ENCODE measurements at places on chromosomes 3 and 15.

DNA sequence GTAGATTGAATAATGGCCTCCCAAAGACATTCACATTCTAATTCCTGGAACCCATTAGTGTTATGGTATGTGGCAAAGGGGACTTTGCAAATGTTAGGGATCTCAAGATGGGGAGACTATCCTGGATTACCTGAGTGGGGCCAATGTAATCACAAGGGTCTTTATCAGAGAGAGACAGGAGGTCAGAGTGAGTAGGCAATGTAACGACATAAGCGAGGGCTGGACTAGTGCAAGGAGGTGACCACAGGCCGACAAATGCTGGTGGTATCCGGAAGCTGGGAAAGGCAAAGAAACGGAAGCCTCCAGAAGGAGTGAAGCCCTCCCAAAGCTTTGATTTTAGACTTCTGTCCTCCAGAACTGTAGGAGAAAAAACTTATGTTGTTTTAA, 26.5 kb upstream of the AQP9 start:
- DNase-seq = no peak

DNA sequence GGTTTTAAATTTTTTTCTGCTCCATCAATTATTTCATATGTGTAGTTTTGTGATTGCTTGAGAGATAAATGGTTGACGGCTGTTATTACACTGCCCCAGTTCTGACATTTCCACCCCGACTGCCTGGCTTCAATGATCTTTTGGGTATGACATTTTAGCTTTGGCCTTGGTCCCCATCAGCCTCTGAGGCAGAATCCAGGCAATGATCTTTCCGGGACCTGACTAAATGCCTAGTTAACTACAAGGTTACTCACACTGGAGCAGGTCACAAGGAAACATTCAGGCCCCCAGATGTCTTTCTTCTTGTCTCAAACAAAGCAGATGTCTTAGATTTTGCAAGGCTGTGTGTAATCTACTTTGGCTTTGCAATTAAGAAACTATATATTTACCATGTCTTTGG, 61.1 kb upstream of the TMCO5A start:
- DNase-seq = no peak

- no peak for DNase-seq
These were observed 687.1 kb downstream of the IGSF11 start for GRCh38 chr3:118347396-118348168.

DNA sequence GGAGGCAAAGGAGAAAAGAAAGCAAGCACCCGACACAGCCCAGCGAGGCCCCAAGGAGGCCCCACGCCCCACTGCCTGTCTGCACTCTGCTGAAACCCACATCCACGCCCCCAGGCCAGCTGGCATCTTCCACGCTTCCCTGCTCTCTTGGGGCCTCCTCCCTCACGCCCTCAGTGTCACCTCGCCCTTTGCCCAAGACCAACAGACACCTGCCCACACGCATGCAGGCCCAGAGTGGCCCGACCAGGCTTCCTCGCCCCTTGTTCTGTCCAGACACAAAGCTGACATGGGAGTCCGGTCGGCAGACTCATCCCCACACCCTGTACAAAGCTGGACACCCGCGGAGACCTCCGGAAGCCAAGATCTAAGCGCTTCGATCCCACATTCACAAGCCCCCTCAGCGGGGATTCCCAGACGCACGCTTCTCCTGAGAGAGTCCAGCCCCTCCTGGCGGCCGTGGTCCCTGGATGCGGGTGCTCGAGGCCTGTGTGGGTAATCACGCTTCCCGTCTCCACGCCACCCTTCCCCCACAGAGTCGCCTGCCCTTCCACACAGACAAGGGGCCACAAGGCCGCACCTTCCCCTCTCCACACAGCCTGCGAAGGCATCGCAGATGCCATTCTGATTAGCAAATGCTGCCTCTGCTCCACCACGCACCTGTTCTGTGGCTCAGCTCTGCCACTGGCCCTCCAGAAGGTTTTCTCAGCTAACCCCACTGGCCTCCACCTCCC, 176.6 kb downstream of the XXYLT1 start:
- no peak for DNase-seq

GRCh38 chr15:63901912-63902670, 68.3 kb upstream of the HERC1 start:
- no peak for DNase-seq

- DNase-seq = peak; percentile 39
These were observed 38.0 kb upstream of the XCR1 start for GRCh38 chr3:46065294-46065705.

DNA sequence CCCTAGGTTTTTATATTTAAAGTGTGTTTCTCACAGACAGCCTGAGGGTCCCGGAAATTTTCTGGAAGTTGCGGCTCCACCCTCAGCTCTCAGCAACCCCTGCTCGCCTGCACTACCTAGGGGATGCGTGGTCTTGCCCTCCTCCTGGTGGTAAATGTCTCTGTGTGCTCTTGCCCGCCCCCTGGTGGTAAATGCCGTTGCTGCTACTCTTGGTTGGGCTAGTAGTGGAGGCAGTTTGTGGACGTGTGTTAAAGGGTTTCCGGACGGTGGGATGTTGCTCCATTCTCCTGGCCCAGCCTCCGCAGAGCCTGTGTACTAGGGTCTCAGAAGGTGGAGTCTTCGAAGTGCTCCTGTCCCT, 27.4 kb downstream of the STOML1 start:
- peak; percentile 91 for DNase-seq

GRCh38 chr3:49462222-49462621, 7.8 kb upstream of the DAG1 start:
- DNase-seq = no peak

GRCh38 chr3:133574260-133574881, 885 bp downstream of the CDV3 start:
- peak; percentile 49 for DNase-seq

GRCh38 chr15:57422113-57422754, 45.9 kb downstream of the CGNL1 start:
- no peak for DNase-seq

GRCh38 chr3:5633960-5634359, 446.5 kb downstream of the EDEM1 start:
- no peak for DNase-seq

DNA sequence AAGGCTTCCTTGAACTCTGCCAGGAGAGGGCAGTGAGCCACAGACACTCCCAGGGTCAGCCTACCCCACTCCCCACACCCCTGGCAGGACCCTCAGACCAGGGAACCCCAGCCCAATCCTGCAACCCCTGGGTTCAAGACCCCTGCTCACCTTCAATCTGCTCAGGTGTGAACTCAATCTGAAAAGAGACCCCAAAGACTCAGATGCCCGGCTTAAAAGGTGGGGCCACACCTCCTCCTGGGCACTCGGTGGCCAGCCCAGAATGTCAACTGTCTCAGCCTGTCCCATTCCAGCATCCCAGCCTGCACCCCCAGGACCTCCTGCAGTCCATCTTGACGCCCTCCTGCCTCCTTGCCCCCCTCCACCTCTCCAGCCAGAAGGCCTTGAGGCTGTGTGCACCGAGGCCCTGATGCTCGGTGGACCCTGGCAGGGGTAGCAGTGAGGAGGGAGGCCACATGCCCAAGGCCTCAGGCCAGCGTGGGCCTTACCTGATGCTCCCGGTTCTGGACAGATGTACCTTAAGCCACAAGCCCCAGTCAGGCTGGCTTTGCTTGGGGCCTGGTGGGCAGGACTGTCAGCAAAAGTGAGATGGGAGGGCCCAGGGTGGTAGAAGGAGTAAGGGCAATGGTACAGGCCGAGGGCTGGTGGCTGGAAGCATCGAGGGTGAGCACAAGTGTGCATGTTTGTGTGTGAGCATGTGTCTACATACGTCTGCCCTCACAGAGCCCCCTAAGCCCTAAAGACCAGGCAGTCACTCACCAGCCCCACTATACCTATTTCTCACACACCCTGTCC, 2.2 kb downstream of the MYL3 start:
- no peak for DNase-seq

- DNase-seq = no peak
These were observed 2.5 kb downstream of the FOXL2NB start for GRCh38 chr3:138949445-138950005.

DNA sequence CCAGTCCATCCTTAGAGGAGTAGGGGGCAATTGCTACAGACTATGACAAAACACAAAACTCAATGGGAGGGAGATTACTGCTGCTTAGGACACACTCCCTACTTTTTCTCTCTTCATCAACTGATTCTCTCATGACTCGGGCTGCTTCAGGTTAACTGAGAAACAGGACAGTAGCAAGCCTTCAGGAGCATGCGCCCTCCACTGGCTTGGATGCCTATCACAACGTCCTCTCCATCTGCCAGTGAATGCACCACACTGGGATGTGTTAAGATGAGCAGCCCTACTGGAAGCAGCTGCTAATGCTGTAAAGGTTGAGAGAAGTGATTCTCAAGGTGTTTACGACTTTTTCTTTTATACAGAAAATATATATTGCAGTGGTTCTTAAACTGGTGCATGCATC, 542.3 kb downstream of the EDEM1 start:
- DNase-seq = no peak

GRCh38 chr15:60394689-60395097, 3.1 kb downstream of the ANXA2 start:
- no peak for DNase-seq

- DNase-seq = peak; percentile 73
These were observed 463 bp downstream of the TERC start for GRCh38 chr3:169764312-169764881.

- DNase-seq = peak; percentile 51
These were observed 6.3 kb upstream of the ANPEP start for GRCh38 chr15:89820666-89821611.

DNA sequence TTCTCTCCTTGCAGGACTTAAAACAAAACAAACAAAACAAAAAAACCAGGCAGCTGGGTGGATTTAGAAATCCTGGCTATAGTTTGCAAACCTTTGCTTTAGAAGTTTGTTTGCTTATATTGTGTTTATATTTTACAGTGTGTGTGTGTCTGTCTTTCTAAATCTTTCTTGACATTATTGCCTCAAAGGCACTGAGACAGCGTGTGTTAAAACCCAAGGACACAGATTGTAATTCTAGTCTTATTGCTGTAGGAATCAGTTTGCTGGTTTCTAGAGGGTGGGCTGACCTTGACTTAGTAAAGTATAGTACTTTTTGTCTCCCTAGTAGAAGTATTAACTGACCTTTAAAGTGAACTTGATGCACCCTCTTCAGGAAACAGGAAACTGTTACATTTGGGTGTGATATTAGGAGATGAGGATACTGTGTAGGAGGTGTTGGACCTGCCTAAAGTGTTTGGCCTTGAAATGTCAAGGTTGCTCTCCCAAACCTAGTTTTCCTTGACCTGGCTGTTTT, 71.0 kb downstream of the TCF12 start:
- no peak for DNase-seq

DNA sequence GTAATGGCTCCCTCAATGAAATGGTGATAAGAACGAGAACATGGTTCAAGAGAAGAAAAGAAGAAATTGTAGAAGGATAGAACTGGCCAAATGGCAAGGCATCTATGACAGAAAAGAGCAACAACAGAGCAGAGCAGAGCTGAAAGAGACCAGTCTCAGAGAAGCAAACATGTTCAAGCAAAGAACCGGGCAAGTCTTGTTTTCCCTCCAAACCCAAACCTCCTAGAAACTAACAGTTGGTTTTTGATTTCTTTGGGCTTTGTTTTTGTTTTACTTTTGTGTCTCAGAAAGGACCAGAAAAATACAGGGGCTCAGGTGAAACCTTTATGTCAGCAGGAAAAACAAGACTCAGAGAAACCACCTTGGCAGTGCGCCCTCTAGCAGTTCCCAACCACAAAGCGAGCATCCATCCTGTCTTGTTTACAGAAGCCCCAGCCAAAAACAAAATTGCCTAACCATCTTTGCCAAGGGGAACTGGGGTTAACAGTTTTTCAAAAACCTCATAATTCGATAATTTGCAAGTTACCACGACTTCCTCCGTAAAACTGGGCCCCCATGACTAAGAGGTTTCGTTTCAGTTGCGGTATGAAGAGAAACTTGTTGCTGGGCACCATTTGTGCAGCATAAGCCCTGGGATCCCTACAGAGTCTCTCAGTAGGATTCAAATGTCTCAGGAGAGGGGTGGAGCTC, 159.2 kb upstream of the SLC24A5 start:
- DNase-seq = peak; percentile 82

- DNase-seq = no peak
These were observed 20.9 kb downstream of the RAB5A start for GRCh38 chr3:19967812-19968211.

DNA sequence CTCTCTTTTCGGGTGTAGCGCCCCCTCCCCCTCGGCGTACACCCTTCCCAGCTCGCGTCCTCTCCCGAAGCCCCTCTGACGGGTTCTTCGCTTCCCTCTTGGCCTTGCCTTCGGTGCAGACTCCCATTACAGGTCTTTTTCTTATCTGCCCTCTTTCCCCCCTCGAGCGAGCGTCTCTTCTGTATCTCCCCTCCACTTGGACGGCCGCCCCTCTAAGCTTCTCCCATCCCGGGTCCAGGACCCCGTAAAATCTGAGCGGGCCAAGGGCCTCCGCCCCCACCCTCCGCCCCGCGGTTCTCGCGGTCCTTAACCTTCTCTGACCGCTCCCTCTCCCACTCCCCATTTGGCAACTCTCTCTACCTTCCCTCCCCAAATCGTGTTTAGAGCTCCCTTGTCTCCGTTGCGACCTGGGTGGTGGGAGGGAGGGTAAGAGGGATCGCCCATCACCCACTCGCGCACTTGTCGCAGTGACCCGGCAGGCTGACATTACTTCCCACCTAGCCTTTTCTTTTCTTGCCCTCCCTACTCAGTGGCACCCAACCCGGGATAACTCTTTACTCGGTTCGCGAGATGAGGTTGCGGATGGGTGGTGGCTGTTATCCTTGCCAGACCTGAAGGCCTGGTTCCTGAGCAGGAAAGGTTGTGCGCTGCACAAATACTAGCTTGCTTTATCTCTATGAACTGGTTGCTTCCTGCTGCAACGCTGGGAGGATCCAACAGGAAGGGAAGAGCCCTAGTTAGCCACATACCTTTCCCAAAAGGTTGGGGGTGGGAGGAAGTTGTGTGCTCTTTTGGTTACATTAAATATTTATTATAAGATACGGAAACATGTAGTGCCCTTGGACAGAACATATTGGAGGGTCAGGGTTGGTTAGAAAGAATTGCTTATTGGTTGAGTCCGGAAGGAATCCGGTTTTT, 922 bp downstream of the RAB11A start:
- DNase-seq = peak; percentile 33

GRCh38 chr15:77846360-77846759, 213.6 kb upstream of the LINGO1 start:
- DNase-seq = no peak

DNA sequence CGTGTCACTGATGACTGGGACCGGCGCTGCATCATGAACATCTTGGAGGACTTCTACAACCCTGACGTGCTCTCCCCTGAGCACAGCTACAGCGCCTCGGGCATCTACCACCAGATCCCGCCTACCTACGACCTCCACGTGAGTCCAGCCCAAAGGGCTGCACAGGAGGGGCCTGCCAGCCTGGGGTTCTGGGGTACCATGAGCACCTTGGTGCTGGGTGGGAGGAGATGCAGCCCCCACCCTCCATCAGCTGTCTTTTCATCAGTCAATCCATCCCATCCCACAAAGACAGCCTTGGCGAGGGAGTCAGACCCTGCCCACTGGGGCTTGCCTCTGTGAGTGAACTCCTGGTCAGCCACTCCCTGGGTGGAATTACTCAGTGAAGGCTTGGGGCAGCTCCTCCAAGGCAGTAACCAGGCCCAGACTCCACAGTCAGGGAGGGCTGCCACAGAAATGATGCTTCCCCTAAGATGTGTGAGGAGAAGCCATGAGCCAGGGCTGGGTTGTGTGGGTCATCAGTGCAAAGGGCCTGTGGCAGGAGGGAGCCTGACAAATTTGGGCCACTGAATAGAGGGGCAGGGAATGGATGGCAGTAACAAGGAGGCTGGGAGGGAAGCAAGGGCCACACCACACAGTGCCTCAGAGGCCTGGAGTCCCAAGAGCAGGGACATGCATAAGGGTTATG, 47.9 kb downstream of the SEMA3G start:
- DNase-seq = no peak

GRCh38 chr3:129180461-129180860, 3.2 kb downstream of the CNBP start:
- DNase-seq = no peak

- DNase-seq = no peak
These were observed 45.7 kb downstream of the POC1A start for GRCh38 chr3:52108302-52109232.

All from hematopoietic multipotent progenitor cell (in vitro differentiated cells).